ENCODE measurements at places on chromosomes 3 and 15. TPM values are rescaled to one million over a fixed set of nuclear protein-coding genes. Genes with fewer than 3 reads are reported as not detected.

DNA sequence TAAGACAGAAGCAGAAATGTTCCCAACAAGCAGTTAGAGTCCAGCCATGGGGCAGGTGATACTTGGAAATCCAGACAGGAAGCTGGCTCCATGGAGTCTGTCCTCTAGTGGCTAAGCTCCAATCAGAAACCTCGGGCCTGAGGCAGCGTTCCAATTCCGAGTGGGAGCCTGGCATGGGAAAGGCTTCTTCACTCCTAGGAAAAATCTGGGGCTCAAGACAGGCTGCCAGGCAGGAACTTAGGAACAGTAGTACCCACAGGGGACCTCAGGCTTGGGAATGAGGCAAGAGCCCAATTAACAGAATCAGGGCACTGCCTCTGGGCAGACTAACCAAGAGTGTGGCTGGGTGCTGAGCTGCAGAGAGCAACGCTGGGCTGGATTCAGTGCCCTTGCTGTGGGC is 6.2 kb upstream of the ATP13A4 start:
- no peak overlapping the region for H3K27ac ChIP-seq
- no peaks in the 10 kb centered on the region for H3K27me3 ChIP-seq
- no peak for DNase-seq
- no peak overlapping the region for H3K4me3 ChIP-seq
- H3K36me3 ChIP-seq, result no peaks in the 10 kb centered on the region

The WDR76 gene
- total RNA-seq, result 1.0 TPM

DNA sequence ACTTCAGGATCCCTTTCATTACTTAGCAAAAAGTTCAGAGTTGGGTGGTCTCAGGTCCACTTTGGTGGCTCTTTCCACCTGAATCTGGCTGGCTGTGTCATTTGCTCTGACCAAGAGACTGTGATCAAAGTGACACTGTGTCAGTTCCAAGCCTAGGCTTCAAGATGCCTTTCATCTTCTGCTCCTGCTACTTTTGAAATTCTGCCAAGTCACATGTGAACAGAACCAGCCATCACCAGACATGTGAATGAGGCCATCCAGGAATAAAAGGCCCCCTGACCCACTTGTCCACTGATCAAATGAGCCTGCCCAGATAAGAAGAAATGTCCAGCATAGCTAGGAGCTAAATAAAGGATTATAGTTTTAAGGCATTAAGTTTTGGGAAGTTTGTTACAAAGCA is 132.2 kb downstream of the OSBPL10 start:
- no peak overlapping the region for H3K27ac ChIP-seq
- no peak for DNase-seq
- no peak overlapping the region for H3K4me3 ChIP-seq

- DNase-seq, result no peak
- H3K27ac ChIP-seq, result no peak overlapping the region
- no peaks in the 10 kb centered on the region for H3K27me3 ChIP-seq
- H3K36me3 ChIP-seq, result no peaks in the 10 kb centered on the region
Measured at GRCh38 chr15:99542828-99543227, 23.0 kb upstream of the MEF2A start.

DNA sequence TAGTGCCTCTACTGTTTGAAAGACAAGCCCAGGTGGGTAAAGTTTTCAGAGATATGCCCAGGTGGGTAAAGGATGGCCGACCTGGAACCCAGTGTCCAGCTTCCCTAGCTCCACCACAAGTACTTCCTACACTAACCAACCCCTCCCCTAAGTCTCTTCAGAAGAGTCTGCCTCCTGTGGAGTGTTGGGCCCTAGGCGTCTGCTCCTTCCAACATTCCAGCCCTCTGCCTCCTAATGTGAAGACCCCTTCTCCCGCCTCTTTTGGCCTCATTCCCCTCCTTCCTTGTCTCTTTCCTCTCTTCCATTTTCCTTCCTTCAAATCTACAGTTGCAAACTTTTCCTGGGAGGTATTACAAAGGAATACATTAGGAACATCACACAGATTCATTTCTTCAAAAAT is 38.6 kb downstream of the CNTN3 start:
- H3K36me3 ChIP-seq, result no peaks in the 10 kb centered on the region
- H3K4me3 ChIP-seq, result no peak overlapping the region
- no peaks in the 10 kb centered on the region for H3K27me3 ChIP-seq
- no peak overlapping the region for H3K27ac ChIP-seq
- H3K4me1 ChIP-seq, result no peaks in the 10 kb centered on the region

DNA sequence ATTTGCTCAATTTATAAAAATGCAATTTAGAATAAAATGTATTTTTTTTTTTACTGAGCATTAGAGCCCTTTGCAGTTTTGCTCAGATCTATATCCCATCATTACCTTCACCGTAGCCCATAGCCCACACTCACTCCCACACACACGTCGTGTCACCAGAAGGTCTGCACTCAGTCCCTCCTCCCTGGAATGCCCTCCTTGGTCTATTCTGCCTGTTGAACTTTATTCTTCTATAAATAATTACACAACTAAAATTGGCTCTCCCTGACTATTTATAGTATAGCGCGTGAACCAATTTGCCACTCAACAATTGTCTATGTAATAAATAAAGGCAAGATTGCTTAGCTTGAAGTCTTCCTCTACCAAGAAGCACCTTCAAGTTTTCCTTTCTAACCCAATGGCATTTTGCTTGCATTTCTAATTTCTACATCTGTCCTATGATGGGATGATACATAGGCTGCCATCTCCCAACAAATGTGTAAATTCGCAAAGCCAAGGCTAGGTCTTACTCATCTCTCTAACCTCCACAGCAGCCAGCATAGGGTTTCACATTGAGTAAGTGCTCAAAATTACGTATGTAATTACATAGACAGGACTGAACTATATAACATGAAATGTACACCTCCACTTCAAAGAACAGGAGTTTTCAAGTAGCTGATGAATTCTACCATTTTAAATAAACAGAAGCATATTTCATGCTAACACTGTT is 172.0 kb upstream of the HES1 start:
- H3K4me3 ChIP-seq, result no peak overlapping the region
- DNase-seq, result no peak

DNA sequence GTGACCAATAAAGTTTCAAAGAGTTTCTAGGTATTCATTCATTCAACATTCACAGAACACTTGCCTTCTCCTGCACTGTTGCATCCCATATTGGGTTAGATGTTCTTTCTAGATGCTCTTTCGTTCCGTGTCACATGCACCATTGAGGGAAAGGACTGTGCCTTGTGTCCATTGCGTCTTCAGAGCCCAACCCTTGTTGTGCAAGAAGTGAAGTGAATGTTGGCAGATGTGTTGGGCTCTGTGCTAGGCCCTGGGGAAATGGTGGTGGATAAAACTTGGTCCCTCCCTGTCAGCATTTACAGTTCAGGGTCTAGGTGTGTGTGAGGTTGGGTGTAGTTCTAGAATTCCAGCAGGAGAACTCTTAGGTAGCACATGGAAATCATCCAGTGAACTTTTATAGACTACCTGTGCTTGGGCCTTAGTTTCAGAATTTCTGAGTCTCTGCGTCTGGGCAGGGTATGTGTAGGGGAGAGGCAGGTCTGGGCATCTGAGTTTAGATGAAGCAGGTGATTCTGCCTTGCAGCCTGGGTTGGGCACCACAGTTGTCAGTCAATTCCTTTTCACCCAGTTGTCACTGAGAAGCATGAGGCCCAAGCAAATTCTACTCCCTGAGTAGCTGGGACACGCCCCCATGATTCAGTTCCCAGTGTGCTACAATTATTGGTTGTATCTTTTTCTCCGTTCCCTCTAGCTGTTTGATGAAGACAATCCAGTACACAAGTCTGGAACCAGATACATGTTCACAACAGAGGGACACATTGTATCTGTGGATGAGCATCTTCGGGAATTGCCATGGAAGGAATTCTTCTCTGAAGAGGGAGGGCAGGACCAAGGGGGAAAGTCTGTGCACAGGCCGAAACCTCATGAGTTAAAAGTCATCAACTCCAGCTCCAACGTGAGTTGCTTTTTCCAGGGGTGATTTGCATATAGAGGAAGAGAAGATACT is 25.4 kb downstream of the EDEM1 start:
- H3K27me3 ChIP-seq, result no peaks in the 10 kb centered on the region
- H3K4me3 ChIP-seq, result no peak overlapping the region
- H3K4me1 ChIP-seq, result no peaks in the 10 kb centered on the region
- H3K36me3 ChIP-seq, result peaks cover 76% of the 10 kb centered on the region

DNA sequence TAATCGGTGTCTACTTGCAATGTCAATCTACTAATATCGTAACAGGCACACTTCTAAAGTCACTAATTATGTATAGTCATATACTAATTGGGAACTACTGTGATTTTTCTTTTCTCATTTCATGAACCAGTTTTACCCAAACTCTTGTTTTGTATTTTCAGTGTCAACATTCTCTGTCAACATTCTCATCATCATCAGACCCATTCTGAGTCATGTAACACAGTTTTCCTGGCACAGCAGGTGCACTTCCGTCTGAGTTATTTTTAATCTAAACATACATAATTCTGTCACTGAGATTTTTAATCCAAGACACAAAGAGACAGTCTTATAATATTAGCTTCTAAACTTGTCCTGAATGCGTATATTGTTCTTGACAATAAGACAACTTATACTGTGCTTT is 205.1 kb upstream of the EIF1B start:
- no peaks in the 10 kb centered on the region for H3K4me1 ChIP-seq
- H3K36me3 ChIP-seq, result no peaks in the 10 kb centered on the region
- H3K4me3 ChIP-seq, result no peak overlapping the region

DNA sequence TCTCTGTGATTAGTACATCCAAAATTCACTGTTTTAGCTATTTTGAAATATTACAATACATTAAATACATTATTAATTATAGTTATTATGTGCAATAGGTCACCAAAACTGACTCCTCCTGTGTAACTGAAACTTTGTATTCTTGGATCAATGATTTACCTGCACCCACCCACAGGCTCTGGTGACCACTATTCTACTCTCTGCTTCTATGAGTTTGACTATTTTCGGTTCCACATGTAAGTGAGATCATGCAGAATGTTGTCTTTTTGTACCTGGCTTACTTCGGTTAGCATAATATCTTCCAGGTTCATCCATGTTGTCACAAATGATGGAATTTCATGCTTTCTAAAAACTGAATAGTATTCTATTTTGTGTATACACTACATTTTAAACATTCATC is 43.8 kb downstream of the SLC2A2 start:
- H3K27me3 ChIP-seq, result no peaks in the 10 kb centered on the region
- H3K36me3 ChIP-seq, result no peaks in the 10 kb centered on the region

The CD80 gene
- total RNA-seq, result not detected

DNA sequence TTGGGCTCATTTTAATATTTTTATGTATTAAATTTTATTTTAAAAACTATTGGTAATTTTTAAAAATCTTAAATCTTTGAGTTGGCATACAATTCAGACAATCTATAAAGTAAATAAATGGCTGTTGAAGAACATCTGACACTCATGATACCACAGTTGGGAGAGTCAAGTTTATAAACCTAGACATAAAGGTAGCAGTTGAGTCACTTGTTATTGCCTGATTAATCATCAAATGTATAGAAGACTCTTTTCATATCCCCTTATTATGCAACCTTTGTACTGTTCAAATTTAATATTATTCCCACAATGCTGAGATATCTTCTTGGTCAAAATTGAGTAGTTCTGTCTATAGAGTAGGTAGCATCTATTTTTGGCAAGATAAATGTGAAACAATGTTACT is 19.6 kb downstream of the PAQR9 start:
- no peaks in the 10 kb centered on the region for H3K27me3 ChIP-seq
- H3K27ac ChIP-seq, result no peak overlapping the region
- DNase-seq, result no peak
- no peaks in the 10 kb centered on the region for H3K36me3 ChIP-seq
- H3K4me3 ChIP-seq, result no peak overlapping the region
- H3K4me1 ChIP-seq, result no peaks in the 10 kb centered on the region
